ENCODE measurements at places on chromosomes 4 and X.

- no peak for DNase-seq
Observed at GRCh38 chrX:23902419-23902818, 5.3 kb downstream of the APOO start.

GRCh38 chr4:76213415-76214176 lies at the start of gene SCARB2:
Gene SCARB2 (minus strand): TSS chr4:76213824. CDS start chr4:76213543, 281 bp downstream.
- DNase-seq: peak; percentile 76

- peak; percentile 30 for DNase-seq
Observed at GRCh38 chr4:121950680-121951520, 960 bp downstream of the TRPC3 start.

GRCh38 chrX:44997888-44998287 lies 124.9 kb downstream of the KDM6A start:
- DNase-seq: no peak

GRCh38 chr4:128757712-128758111 lies 51.8 kb upstream of the JADE1 start:
- no peak for DNase-seq

- peak; percentile 85 for DNase-seq
Observed at GRCh38 chrX:19682712-19683331, 167.5 kb upstream of the MAP3K15 start.

- no peak for DNase-seq
Observed at GRCh38 chr4:136103616-136104015, 1428.7 kb downstream of the PCDH18 start.

DNA sequence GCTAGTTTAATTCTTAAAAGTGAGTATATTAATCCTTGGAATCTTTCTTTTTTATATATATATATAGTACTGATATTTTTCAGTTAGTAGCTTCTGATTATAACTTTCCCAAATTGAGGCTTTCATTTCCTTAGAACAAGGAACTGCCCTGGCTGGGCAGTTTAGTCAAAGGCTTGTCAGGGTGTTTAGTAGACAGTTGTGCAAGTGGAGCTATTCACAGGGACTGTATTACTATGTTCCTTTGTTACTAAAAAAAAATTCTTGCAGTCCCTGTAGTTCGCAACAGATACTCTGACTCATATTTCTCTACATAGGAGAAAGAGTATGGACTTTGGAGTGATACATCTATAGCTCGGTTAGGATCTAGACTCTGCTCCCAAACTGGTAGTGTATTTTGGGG lies 20.8 kb downstream of the USO1 start:
- no peak for DNase-seq

- no peak for DNase-seq
Observed at GRCh38 chr4:122766950-122767349, 34.4 kb downstream of the BBS12 start.

- no peak for DNase-seq
Observed at GRCh38 chr4:143184217-143184502, 557 bp upstream of the USP38 start.

DNA sequence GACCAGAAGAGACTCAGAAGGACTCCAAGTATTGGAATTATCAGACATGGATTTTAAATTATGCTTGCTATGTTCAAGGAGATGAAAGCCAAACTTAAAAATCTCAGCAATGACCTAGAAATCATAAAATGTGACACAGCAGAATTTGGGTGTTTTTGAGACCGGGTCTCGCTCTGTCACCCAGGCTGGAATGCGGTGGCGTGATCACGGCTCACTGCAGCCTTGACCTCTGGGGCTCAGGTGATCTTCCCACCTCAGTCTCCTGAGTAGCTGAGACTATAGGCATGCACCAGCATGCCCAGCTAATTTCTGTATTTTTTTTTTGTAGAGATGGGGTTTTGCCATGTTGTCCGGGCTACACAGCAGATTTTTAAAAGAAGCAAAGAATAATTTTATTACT lies 12.7 kb downstream of the TAB3 start:
- DNase-seq: no peak

GRCh38 chr4:11348449-11349088 lies 80.1 kb downstream of the HS3ST1 start:
- no peak for DNase-seq

GRCh38 chr4:147363514-147363913 lies 117.4 kb upstream of the EDNRA start:
- DNase-seq: no peak

GRCh38 chr4:52628543-52628942 lies 30.6 kb downstream of the USP46 start:
- no peak for DNase-seq

DNA sequence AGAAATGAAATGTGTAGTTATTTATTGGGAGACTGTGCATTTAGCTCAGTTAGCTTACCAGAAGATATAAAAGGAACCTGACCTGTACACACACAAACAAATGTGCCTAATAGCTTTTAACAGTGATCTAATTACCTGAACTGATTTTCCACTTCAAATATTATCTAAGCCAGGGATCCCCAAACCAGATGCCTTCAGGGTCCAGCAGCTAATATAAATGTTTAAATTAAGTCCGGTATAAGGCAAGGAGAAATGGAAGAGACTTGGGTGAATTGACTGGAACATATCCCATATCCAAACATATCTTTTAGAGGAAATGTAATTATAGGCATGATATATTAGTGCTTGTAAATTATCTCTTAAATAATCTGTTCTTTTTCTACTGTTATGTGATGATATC lies 66.7 kb downstream of the CNKSR2 start:
- DNase-seq: no peak

Data from activated CD4-positive, alpha-beta memory T cell treated with anti-CD3 and anti-CD28 coated beads, Interleukin-2, amount 10 ng/mL, durations not matched to agents 7 days and 5 days (primary cell).